ENCODE measurements at places on chromosomes 2 and 18.

- DNase-seq: peak; percentile 67
Measured at GRCh38 chr2:11155381-11156035, at the start of gene SLC66A3. Gene SLC66A3 (plus strand): TSS chr2:11155467. CDS start chr2:11155547, 80 bp downstream.

- no peak for DNase-seq
Measured at GRCh38 chr2:16652296-16653082, 13.1 kb downstream of the CYRIA start.

- DNase-seq: no peak
Measured at GRCh38 chr2:66948234-66948633, 448.9 kb upstream of the ETAA1 start.

- no peak for DNase-seq
Measured at GRCh38 chr2:2809771-2810170, 478.7 kb upstream of the MYT1L start.

DNA sequence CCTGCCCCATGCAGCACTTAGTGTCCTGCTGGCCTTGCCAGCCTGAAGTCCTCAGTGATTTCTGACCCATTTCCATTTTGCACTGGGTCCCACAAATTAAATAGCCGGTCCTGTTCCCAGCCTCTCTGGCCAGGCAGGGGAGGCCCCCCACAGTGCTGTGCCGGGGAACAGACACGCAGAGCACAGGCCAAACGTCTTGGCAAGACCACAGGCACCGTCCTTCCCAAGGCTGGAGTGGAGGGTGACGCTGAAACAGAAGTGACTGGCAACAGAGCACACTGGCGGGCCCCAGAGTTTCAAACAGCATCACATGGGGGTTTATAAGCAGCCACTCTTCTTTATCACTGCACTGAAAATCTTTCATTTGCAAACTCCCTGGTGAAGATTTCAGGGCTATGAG is 52.2 kb downstream of the EDAR start:
- no peak for DNase-seq

GRCh38 chr18:47593744-47594472 is 336.6 kb downstream of the SMAD2 start:
- no peak for DNase-seq

- no peak for DNase-seq
Measured at GRCh38 chr2:65501074-65501473, 68.7 kb upstream of the SPRED2 start.

DNA sequence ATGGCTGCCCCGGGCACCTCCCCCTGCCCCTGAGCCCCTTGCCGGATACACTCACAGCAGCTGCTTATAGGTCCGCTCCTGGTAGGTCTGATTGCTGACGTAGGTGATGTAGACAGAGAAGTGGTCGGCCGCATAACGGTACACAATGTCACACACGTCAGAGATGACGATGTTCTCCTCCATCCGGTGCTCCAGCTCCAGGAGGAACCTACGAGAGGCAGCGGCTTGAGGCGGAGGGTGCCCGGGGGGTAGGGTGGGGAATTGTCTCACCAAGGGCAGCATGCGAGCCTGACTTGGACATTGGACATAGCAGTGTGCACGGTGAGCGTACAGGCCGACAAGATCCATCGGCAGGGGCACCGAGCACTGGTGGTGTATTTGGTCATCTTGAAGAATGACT is 22.8 kb downstream of the SNORC start:
- no peak for DNase-seq

DNA sequence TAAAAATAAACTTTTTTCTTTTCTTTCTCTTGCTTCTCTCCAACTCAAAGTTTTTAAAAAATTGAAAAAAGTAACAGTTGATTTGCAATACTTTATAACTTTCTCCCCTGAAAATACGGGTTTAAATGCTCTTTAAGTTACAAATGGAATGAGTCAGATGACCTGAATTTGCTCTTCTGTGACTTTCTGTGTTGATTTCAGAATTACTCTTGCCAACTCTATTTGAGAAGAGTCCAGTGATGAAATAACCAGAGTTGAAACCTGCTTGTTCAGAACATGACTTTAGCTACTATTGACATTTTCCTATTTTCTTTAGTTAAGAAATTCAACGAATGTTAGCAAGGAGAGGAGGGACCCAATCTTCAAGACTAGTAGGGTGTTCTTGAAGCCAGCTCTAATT is 146.1 kb upstream of the ZSWIM2 start:
- no peak for DNase-seq

DNA sequence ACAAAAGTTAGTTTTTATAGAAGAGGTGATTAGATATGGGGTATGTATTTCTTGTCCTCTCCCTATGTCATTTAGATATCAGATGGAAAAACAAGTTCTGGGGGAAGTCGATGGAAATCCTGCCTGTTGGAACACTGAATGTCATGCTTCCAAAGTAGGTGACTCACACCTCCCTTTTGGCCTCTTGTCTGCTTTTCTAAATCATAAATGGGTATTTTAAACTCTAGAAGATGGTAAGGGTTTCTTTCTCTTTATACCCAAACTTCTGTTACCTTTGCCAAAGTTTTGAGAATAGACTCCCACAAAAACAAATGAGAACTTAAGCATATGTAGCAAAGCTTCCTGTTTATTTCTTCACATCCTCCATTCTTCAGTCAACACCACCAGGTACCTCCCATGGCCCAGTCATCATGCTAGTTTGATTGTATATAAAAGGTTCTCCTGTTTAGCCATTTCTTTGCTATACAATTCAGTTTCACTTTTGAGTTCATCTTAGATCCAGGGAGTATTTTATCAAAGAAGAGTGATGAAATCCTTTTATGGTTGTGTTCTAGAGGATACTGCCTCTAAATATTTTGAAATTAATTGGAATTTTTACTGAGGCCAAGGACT is 63.9 kb downstream of the PRKRA start:
- no peak for DNase-seq

GRCh38 chr18:50839996-50840395 is 20.2 kb upstream of the MRO start:
- no peak for DNase-seq

- no peak for DNase-seq
Measured at GRCh38 chr2:168583064-168583709, 127.1 kb downstream of the CERS6 start.

- DNase-seq: no peak
Measured at GRCh38 chr2:60614319-60614718, 60.9 kb upstream of the BCL11A start.

DNA sequence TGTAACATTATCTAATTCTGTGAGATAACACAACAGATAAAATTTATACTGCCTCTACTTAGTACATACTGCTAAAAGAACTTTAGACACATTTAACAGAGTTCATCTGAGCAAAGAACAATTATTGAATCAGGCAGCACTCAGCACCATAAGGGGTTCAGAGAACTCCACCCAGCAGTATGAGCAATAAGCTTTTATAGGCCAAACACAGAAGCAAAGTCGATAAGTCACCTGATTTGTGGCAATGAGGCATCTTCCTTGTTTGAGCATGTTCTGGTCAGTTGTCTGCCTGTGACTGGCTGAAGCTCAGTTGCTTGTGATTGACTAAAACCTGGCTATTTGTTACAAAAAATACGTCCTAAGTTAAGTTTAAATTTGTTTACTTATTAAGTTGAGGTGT is 746.1 kb upstream of the DDX18 start:
- DNase-seq: no peak

DNA sequence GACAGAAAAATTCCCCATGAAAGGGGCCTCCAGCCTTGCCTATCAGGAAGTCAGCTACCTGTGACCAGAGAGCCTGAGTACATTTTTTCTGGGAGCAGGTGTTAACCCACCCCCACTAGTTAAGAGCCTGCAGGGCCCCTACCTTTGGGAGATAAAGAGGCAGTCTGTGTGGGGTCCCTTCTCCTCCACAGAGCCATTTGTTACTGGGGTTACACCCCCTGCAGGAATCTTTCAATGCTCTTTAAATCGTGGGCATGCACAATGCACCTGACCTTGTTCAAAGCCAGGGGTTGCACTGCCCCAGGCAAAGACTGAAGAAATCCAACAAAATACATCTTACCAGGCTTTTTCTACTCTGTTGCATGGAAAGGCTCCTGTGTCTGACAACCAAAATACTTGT is 15.7 kb upstream of the LYPD6 start:
- no peak for DNase-seq

GRCh38 chr2:9141706-9142460 is 64.7 kb upstream of the ASAP2 start:
- no peak for DNase-seq

GRCh38 chr18:69580107-69580506 is 179.4 kb downstream of the DOK6 start:
- no peak for DNase-seq

- no peak for DNase-seq
Measured at GRCh38 chr18:63087421-63088230, 231.9 kb downstream of the BCL2 start.

DNA sequence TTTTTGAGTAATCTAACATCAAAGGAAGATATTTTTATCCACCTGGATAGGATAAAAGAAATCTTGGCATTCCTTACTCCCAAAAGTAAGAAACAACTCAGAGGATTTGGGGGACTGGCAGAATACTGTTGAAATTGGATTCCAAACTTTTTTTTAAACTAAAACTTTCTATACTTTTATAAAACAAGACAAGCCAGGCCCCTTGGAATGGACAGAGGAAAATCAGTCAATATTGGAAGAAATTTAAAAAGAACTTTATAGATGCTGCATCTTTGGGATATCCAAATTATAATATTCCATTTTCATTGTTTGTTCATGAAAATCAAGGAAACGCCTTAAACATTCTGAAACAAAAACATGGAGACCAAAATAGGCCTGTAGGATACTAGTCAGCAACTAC is 147.6 kb upstream of the PIEZO2 start:
- no peak for DNase-seq

DNA sequence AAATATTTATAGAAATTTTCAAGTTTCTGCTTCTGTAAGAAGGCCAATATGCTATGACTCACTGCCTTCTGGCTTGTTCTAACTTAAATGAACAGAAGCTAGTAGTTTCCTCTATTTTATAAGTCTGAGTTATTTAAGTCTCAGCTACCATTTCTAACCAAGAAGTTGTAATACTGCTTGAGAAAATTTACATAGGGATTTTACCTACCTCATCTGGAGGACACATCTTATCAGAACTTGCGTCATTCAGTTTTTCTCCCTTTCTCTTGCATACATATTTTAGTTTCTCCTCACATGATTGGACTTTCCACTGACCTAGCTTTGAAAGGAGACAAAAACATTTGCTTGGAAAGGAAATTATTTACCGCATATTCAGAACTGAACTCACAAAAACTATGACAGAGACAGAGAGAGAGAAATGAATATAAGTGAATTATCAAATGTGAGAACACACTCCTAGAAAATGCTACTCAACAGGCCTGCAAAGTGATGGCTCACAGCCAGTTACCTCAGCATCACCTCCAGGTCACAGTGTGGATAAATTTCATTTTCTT is 81.1 kb upstream of the CD302 start:
- no peak for DNase-seq

- DNase-seq: no peak
Measured at GRCh38 chr2:102832789-102833188, 71.0 kb downstream of the TMEM182 start.

- DNase-seq: no peak
Measured at GRCh38 chr2:12725233-12726187, 8.8 kb downstream of the TRIB2 start.

DNA sequence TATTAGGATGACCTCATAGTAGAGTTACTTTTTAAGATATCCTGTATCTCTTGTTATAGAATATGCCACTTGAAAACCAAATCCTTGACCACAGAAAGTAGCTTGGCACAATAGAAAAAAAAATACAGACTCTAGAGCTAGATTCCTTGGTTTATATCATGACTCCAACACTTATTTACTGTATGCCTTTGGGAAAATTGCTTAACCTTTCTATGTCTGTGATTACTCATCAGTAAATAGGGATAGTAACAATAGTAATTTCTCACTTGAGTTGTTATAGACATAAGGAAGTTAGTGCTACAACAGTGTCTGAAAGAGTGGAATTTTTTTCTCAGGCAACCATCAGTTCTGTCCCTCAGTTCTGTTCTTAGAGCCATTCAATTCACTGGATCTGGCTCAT is 193.8 kb downstream of the GULP1 start:
- no peak for DNase-seq

- DNase-seq: no peak
Measured at GRCh38 chr2:45170191-45171135, 161.2 kb upstream of the SIX2 start.

GRCh38 chr2:20914087-20914486 is 91.2 kb upstream of the LDAH start:
- DNase-seq: no peak

Measured in right renal cortex interstitium (tissue), 3 donors.